Thoracic aorta endothelial cell (primary cell): ENCODE measurements at places on chromosomes 12 and 14. TPM values are rescaled to one million over a fixed set of nuclear protein-coding genes. Genes with fewer than 3 reads are reported as not detected.

The AQP2 gene
- total RNA-seq: not detected in 2 replicates

The KCNC2 gene
- not detected in 2 replicates for total RNA-seq

The EML5 gene
- 0.13 and 0.29 TPM in 2 replicates for total RNA-seq

The TCL1B gene
- not detected in 2 replicates for total RNA-seq

The STAC3 gene
- not detected in 2 replicates for total RNA-seq

The HSPB8 gene
- total RNA-seq: 5.5 and 6.0 TPM in 2 replicates
